Central memory CD8-positive, alpha-beta T cell (primary cell): ENCODE measurements at places on chromosomes 13 and 19.

GRCh38 chr19:17762505-17763229 lies 11.4 kb downstream of the FCHO1 start:
- DNase-seq = no peak

GRCh38 chr13:18996627-18997051 lies 185.0 kb downstream of the TUBA3C start:
- DNase-seq = no peak

DNA sequence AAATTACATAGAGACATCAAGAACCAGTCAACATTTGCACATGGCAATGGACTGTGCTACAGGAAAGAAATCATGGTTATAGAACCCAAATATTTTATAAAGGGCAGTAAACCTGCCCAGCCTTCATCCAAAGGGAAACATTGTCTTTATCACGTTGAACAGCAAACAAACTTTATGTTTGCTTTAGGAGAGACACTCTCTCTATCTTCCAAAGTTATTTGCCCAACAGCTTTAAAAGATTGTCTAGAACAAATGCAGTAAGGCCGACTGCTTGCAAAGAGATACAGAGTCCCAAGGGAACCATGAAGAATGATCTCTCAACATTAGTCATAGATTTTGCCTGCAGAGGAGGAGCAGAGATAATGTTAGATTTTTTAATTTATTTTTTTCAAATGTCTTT lies 1323.5 kb upstream of the SLC10A2 start:
- DNase-seq = no peak

- DNase-seq = no peak
Measured at GRCh38 chr19:46404055-46404752, 9.2 kb downstream of the CCDC8 start.

DNA sequence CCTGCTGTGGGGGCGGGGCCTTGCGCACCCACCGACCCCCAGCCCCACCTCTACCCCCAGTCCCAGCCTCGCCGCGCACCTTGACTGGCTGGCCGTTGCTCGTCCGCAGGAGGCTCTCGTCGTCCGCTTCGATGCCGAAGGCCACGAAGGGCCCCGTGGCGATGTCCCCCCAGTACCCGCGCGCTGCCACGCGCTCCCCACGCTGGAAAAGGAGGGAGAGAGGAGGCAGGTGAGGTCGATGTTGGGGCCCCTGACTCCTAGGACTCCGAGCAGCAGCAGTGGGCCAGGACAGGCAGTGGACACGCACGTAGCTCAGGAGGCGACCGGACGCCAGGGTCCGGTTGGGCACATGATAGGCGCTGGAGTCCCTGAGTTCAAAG lies 3.4 kb upstream of the TNNI3 start:
- DNase-seq = no peak

DNA sequence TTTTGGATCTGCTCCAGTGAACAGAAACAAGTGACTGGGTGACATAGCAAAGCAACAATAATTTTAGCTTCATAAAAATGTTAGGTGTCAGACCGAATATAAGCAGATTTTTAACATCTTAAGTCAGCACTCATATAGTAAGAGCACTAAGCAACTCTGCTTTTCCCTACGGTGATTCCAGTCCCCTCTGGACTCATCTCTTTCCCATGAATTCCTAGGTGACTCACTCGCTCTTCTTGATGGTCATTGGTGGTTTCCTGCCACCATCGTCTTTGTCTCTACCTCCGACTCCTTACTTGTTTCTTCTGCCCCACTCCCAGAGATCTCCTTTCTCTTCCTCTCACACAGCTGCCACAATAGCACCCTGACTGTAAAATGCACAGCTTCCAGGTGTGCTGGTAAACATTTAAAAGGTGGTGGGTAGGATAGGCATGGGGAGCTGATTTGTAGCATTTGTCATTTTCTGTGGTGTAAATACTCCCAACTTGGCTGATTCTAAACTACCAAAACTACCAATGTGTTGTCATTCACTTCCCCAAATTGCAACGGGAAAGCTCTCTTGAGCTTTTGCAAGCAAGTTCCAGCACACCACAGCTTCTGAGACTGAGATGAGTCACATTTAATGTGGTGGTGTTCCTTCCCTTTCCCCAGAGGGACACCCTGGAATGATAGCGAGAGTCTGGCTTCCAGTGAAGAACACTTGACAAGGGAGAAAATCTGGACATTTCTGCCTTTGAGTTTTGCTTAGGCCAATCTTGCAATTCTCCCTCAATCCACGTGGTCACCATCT lies 42.8 kb upstream of the CLDN10 start:
- no peak for DNase-seq

DNA sequence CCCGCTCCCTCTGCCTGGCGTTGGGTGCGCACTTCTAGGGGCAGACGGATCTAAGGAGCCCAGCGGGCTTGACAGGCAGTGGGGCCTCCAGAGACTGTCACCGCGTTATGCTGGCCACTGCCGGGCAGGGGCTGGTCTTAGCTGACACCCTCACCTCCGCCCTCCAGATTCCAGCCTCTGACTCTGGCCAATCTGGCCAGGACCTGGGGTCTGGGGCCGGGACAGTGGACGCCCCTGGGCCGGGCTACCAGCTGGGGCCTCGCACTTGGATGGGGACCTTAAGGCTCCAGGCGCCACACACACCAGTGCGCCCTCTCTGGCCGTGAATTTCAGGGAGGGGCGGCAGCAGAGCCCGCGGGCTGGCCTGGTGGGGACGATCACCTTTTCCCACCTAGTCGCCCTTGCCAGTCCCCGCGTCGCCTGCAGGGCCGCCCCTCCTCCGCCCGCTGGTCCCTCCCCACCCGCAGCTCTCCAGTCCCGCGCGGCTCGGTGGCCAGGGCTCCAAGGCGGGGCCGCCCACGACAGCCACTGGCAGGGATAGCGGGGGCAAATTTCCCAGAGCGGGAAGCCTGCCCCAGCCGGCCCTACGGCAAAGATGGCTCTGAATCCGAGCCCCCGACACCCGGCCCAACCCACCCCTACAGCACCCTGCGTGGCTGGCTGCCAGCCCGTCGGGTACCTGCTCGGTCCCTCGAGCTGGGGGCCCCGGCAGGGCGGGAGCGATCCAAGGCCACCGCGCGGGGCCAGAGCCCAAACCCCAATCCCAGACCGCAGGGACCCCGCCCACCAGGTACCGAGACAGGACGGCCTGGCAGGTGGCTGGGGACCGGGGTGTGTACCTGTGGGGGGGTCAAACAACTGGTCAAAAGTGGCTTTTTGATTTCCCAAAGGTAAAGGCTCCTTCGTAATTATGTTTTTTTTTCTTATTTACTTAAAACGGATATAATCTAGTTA lies 6.1 kb upstream of the ZNF98 start:
- DNase-seq = no peak

GRCh38 chr19:41352609-41353465 lies 885 bp downstream of the TGFB1 start:
- DNase-seq = peak; percentile 70

DNA sequence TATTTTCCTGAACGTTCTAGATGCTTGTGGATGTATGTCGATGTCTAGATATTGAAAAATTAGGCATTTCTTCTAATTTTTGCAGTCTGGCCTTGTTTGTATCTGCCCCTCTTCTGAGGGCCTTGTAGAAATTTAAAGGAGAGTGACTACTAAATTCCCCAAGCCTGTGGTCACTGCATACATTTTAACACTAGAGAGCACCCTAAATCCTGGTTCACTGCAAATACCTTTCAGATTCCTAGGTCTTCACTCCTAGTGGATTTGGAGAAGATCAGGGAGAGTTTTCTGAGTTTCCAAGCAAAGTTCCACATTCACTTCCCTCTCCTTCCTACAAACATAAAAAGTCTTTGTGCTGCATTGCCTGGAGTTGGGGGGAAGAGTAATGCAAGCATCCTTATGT lies 1272.5 kb downstream of the OLFM4 start:
- DNase-seq = no peak

GRCh38 chr13:89455741-89456140 lies 1784.6 kb downstream of the SLITRK5 start:
- DNase-seq = no peak

DNA sequence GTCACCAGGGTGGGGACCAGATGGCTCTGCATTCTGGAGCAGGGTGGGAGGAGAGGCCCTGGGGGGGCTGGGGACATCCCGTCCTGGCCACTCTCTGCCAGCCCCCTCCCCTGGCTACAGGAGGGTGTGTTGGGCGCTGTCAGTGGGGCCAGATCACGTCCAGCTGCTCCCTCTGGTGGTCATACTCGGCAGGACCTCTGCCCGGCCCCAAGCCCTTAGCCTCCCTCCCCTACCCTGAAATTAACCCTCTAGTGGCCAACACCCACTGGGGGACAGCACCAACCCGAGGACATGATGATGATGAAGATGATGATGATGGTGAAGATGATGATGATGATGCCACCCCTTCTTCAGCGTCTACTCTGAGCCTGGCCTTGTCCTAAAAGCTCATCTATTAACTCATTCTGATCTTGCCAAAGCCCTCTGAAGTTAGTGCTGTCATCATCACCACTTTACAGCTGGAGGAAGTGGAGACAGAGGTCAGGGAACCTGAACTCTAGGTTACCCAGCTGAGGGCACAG lies 590 bp upstream of the LGI4 start:
- peak; percentile 51 for DNase-seq

GRCh38 chr13:97573011-97573410 lies 139.0 kb downstream of the RAP2A start:
- no peak for DNase-seq

GRCh38 chr19:483332-484072 lies 12.8 kb upstream of the MADCAM1 start:
- DNase-seq = no peak

DNA sequence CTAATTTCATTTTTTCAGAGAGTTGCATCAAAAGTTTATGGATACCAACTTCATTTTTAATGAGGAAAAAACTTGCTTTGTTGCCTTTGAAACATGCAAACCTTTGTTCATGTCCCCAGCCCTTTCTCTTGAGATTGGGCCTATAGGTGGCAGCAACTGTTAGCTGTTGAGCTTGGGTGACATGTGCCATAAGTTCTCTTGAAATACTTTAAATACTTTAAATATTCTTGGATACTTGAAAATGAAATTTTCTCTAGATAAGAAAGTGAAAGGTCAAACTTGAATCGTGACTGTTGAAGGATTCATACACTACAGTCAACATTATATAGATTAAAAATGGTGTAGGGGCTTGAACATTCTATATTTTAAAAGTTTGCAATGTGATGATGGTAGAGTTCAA lies 294.9 kb downstream of the NDFIP2 start:
- DNase-seq = no peak

GRCh38 chr13:76829572-76830327 lies 56.5 kb downstream of the KCTD12 start:
- DNase-seq = no peak

GRCh38 chr19:6577476-6578125 lies 13.3 kb downstream of the CD70 start:
- DNase-seq = no peak

DNA sequence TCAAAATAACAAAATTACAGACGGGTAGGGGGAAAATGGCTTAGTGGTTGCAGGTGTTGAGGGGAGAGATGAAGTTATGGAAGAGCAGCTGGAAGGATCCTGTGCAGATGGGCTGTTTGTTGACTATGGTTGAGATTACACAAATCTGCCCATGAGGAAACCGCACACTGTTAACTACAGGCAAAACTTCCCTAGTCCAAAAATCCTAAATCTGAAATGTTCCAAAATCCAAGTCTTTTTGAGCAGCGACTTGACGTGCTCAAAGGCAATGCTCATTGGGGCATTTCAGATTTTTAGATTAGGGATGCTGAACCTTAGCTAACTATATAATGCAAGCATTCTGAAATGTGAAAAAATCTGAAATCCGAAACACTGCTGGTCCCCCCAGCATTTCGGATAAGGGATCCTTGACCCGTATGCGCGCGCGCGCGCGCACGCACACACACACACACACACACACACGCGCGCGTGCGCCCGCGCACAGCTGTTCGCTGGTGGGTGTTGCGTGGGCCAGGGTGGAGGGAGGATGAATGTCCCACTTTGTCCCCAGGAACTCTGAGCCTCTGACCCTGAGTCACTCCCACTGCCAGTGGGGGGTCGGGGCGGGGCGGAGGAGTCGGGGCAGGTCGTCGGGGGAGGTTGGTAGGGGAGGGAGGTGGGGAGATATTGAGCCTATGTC lies 6.8 kb downstream of the F2RL3 start:
- no peak for DNase-seq

DNA sequence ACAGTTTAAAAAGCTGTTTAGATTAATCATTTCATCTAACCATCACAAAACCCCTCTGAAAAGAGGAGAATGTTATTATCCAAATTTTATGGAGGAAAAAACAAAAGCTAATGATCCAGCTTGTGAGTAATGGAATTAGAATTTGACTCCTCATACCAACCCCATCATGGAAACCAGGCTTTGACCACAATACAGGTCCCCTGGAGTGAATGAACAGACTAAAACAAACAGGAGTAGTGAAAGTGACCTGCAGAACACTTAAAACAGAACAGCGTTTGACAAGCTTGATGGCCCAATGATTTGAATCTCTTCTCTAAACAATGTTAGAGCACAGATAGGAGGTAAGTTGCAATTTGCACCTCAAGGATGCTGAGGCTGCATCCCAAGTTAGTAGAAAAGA lies 230.0 kb downstream of the DCT start:
- DNase-seq = no peak

DNA sequence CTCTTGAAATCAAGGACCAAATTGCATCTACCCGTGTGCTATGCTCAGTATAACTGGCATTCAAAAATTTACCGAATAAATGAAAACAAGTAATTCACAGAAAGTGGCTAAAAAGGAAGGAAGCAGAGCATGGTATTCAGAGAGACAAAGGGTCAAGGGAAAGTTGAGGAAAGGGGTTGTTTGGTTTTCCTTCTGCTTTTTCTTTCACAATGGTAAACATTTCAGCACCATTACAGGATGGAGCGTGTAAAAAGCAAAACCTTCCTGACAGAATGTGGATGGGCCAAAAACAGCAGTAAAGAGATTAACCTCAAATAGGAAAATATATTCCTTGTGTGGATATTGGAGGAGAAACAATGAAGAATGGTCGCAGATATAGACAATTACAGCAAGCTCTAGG lies 14.8 kb downstream of the DIAPH3 start:
- DNase-seq = no peak

- DNase-seq = no peak
Measured at GRCh38 chr13:113628291-113629270, 29.4 kb downstream of the ATP4B start.

- DNase-seq = no peak
Measured at GRCh38 chr13:39197647-39198007, 159.4 kb downstream of the NHLRC3 start.

DNA sequence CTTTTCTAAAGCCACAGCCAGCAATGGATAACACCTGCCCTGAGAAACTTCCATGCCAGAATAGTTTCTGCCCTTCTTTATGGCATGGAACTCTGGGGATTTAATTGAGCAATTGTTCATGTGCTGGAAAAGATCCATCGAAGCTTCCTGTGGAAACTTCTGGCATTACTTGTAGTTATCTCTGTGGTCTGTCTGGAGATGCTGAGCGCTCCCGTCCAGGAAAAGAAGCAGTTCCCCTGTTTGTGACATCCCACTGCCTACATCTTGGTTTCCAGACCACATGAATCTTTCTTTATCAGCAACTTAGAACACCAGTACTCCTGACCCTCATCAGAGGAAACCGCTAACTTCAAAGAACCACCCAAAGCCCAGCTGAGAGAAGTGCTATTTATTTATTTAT lies 24.6 kb downstream of the FLT1 start:
- DNase-seq = no peak
